RWPE1 (cell line): ENCODE measurements at places on chromosomes 7 and 10.
A peak's percentile ranks its signal among the peaks of the same experiment; 100 is the strongest.

DNA sequence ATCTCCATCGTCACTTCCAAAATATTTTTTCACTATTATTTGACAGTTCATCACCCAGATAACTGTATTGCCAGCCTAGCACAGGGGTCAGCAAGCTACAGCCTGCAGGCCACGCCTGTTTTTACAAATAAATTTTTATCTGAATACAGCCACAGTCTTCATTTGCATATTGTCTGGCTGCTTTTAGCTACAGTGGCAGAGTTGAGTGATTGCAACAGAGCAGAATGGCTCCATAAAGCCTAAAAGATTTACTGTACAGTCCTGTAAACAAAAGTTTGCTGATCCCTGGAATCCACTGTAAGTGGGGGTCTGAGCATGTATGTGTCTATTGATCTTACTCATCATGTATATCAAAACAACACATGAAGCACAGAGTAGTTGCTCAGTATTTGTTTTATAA, 45.9 kb upstream of the GNAI1 start:
- no peak for DNase-seq

DNA sequence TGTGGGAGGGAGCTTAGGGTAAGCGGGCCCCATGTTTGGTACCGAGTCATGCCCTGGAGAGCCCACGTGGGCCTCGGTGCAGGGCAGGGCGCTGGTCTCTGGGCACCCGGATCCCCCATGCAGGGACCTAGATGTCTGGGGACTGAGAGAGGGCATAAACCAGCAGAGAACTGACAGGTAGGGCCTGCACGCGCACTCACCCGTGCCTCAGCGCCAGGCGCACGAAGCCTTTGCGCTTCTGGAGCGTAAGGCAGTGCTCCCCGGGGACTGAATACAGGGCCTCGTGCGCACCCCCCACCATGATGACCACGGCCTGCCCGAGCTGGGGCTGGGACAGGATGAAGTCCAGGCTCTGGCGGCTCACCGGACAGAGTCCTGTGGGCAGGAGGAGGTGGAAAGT, 2.8 kb downstream of the MOGAT3 start:
- no peak for DNase-seq

GRCh38 chr10:62454687-62455397, 80.7 kb downstream of the ZNF365 start:
- peak; percentile 66 for DNase-seq

DNA sequence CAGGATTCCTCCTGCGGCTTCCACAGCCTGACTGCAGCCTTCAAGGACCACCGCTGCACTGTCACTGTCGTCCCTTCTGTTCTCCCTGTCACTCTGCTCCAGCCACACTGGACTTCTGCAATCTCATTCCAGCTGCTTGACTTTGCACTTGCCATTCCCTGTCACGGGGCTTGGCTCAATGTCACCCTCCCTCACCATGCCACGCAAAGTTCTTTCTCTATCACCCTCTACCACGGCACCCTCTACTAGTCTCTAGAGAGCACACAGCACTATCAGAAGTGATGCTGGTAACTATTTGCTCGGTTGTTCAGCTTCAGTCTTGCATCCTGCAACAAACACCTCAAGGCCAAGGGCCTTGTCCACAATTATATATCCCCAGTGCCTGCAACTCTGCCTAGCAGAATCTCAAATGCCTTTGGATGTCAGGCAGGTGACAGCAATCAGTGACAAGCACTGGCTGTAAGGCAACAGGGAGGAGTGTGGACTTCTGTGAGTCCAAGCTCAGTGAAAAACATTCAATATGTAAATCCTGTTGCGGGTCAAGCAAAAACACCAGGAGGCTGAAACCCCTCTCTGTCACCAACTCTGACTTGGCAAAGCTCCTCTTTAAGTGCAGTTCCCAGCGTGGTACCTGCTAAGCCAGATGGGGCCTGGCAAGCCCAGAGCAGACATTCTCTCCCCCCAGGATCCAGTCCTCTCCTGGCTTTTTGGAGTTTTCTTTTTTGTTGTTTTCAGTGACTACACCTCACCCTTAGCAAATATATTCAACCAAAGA, 259.9 kb downstream of the FGFR2 start:
- DNase-seq = no peak

GRCh38 chr7:125195156-125195555, 265.5 kb upstream of the POT1 start:
- DNase-seq = no peak

DNA sequence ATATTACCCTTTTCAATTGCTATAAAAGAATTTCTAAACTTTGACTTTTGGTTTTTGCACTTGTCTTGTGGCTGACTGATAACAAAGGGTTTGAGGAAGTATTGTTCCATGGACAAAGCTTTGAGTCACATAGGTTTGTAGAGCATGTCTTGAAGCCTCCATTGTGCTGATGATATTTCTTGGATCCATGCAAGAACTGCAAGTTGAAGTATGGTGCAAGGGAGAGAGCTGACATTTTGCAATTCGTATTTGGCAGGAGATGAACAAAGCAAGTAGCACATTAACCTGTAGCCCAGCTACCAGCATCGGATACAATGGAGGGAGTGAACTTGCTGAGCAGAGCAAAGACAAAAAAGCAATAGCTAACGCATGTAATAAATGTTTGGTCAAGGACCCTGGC, 23.4 kb downstream of the MGAM2 start:
- no peak for DNase-seq

DNA sequence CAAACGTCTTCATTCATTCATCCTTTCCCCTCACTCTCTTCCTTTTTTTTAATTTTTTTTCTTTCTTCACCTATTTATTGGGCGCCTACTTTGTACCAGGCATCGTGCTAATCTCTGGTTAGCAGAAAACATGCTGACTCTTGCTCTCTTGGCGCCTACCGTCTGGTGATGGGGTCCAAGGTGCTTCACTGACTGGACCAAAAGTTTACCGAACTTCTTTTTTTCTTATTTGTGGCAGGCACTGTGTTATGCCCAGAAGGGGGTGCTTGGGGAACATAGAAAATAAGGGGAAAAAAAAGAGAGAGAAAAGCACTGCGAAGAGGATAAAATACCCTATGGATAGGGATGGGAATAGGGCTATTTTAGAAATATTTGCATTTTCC, 505 bp upstream of the FAM204A start:
- DNase-seq = no peak

DNA sequence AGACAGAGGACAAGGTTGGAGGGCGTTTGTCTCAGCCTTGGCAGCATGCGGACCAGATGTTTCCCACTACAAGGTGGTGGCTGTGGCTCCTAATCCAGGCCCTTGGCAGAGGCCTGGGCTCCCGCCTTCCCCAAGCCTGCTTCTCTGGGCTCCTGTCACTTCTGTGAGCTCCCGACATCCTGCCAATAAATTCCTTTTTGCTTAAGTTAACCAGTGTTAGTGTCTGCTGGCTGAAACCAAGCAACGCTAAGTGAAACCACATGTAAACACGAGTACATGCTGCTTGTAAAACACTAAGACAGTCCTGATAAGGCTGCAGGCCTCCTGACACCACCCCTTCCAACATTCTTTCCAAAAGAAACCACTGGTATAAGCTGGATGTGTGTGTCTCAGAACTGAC, 263.6 kb upstream of the ZMIZ1 start:
- DNase-seq = peak; percentile 15

DNA sequence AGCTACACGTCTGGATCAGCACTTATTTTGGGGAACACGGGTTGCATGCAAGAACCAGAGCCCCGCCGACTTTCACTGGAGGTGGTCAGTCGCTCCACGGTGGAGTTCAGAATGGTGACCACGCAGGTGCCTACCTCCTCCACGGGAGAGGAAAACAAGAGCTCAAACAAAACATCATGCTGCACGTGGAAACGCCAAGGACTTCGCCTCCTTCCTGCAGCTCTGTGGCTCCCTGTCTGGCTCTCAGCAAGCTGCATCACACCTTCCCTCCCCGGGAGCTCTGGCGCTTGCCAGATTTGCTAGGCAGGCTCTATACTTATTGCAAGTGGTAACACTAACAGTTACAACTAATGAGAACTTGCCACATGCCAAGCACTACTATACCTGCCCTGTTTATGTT, 26.0 kb downstream of the GSDME start:
- DNase-seq = no peak

- no peak for DNase-seq
These were observed 58.0 kb downstream of the ANKIB1 start for GRCh38 chr7:92303761-92304160.

GRCh38 chr7:94739180-94739579, 83.2 kb upstream of the SGCE start:
- DNase-seq = no peak

GRCh38 chr7:138980563-138981291, 462 bp downstream of the KIAA1549 start:
- peak; percentile 6 for DNase-seq

DNA sequence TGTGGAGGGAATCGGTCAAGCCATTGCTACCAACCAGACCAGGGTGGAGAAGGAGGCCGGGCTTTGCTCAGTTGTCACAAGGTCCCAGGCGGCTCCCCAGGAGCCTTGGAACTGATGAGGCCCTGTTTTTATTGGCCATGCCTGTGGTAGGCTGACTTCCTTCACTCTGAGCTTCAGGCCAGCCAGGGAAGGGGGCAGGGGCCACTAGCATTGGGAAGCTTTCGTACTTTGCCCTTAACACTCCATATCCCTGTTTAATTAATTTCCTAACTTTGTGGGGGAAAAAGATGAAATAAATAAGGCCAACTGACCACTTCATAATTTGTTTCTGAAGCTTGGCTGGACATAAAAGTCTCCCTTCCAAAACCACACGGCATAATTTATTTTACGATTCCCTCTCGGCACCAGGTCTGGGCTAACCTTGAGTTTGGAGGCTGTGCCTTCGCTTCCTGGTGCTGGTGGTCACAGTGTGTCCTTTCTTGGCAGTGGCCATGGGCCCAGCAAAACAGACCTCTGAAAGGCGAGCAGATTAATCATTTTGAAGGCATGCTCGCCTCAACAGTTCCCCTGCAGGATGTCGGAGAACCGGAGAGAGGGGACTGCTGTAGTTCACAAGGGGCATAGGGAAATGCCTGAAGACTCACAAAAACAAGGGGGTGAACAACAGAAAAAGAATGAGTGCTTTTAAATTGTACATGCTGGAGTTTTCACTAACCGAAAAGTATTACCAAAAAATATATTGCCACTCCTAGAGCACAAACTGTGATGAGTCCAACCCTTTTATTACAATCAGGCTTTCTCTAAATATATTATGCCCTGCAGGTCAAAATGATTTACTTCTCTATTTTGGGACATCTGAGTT, 966.0 kb downstream of the LRMDA start:
- DNase-seq = no peak

DNA sequence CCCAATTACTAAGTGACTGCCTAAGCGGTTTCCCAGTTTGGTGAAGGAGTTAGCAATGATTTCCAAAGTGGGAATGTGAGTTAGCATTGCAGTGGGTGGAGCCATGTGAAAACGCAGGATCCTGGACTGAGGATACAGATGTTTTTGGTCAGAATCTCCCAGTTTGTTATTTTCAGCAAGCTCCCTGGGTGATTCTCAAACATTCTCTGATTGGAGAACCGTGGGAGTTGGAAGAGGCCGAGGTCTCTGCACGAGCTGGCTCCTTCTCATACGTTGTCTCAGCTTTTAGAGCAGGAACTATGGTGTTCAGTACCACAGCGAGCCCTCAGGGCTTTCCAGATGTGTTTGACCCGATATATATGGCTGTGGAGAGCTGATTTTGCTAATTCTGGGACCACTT, 396.5 kb upstream of the NPVF start:
- no peak for DNase-seq

DNA sequence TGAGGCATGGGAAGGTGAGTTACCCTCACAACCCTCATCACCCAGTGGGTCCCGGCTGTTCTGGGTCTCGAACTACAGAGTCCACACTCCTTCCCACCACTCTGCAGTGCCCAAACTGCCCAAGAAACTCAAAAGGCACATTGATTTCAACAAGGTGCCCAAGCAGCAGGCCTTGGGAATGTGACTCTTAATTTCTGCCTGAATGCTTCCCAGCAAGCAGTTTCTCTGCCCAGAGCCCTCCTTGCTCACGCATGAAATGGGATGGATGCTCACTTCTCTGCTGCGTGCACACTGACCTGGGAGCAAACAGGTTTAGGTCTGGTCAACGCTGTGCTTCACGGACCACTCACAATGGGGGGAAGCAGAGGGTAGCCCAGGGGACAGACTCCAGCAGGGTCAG, 77.9 kb downstream of the GRB10 start:
- no peak for DNase-seq

DNA sequence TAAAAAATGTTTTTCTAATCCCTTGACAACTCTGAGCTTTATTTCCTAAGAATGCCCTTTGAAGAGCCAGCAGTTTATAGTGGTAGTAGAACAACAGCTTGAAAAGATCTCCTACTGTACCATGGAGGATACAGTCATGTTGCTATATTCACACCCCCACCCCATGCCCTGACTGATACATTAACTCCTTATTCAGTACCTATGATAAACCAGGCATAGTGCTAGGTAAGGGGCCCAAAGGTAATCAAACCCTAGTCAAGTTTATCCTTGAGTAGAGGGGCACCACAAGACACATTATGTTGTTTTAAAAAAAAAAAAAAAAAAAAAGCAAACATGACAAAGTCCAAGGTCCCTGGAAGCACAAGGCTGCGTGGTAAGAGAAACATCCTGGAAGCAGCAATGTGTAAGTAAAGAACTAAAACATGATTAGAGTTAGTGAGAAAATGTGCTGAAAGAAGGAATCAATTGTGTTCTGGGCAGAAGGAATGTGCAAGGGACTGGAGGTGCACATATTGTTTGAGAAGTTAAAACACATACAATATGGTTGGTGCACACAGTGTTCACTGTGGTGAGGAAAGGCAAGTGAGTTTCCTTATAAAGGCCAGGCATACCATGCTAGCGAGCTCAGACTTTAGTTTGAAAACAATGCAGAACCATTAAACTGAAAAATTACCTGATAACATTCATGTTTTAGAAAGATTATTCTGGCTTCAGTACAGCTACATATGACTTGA, 51.2 kb downstream of the PDE1C start:
- no peak for DNase-seq

GRCh38 chr10:93346694-93347093, 135.4 kb downstream of the MYOF start:
- DNase-seq = no peak

- DNase-seq = no peak
These were observed 31.8 kb downstream of the DOCK1 start for GRCh38 chr10:126937026-126937425.

DNA sequence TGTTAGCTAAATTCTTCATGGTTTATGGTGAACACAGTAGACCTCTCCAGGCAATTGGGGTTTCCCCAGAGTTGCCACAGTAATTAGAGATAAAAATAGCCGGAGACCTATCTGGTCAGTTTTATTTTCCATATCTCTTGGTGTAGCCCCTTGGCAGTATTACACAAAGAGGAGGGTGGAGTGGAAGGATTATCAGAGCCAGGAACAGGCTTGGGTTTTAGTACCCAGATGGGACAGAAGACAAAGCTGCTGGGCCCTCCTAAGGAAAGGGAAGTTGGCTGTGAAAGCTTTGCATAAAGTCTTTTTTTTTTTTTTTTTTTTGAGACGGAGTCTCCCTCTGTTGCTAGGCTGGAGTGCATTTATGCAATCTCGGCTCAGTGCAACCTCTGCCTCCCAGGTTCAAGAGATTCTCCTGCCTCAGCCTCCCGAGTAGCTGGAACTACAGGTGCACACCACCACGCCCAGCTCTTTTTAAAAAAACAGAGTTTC, 9.7 kb downstream of the ZSCAN21 start:
- no peak for DNase-seq

GRCh38 chr7:6020371-6021286, 10.5 kb upstream of the ANKRD61 start:
- DNase-seq = no peak
